ENCODE measurements at places on chromosomes 12 and 14. TPM values are rescaled to one million over a fixed set of nuclear protein-coding genes. Genes with fewer than 3 reads are reported as not detected.

The CRACR2A gene
- 9.9 TPM for total RNA-seq

The KRT2 gene
- total RNA-seq = 1,802 TPM

The MAP1LC3B2 gene
- total RNA-seq = not detected

The SOAT2 gene
- 0.63 TPM for total RNA-seq

The TCL1B gene
- total RNA-seq = not detected

DNA sequence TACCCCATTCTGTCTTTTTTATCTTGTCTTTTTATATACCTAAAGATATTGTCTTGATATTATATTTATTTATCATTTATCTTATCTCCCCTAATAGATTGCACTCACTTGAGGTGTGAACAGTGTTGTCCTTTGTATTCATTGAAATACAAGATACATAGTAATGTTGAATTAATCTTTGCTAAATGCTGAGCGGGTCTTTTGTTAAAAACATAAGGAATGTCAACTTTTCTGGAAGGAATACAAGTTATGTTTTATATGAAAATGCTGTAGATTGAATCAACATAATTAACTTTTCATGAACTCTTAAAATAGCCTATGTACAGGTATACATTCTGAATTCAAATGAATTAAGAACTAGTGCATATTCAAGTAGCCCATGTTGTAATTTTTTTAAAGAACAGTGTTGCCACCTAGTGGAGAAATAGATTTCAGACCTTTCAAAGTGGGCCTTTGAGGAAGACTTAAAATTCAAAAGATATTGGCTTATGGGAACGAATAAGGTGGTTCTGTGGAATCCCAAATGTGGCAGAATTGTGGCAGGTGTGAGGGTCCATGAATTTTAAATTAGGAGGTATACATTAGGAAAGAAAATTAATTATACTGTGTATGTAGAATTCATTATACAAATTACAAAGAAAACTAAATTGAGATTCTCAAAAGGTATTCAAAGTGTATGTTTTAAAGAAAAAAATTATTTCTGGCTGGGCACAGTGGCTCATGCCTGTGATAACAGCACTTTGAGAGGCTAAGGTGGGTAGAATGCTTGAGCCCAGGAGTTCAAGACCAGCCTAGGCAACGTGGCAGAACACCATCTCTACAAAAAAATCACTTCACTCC lies 19.1 kb downstream of the BBOF1 start:
- DNase-seq = no peak

DNA sequence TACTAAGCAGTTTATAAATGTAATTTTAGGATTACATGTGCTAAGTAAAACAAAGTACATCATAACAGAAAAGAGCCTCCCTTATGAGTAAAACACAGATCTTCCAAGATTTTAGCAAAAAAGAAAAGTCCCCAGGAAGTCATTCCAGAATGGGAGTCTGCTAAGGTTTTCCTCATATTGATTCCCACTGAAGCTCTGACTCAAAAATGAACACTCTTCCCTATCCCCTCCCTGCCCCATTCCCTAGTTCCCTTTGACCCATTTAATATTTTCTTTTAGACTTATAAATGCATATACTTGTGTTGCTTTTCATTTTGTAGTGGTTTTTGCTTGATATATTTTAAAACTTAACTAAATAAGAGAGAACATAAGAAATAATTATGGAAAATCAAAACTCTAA lies 40.1 kb downstream of the PTGER2 start:
- no peak for DNase-seq

DNA sequence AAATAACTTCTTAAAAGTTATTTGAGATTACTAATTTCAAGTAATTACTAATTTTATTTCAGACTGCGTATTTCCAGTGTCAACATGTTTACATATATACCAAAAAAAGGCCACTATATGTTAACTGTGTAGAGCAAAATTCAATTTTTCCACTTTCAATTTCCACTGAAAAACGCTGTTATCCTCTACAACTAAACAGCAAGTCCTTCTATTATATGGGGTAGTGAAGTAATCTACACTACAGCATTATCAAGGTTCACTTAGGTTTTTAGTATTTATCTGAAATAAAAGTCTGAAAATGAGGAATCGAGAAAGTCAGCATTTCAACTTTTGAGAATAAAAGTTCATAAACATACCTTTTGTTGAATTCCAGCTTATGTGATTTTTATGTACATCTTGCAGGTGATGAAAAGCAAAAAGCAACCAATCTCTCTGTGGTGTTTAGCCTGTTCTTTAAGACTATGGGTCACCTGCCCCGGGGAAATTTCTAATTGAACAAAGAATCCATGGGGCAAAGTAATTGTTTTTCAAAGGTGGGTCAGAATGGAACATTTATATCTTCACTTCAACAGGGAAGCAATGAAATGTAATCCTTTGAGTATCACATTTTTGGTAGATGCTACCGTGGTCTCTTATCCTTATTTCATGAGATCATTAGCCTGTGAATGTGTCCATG lies 3.3 kb downstream of the BTG1 start:
- DNase-seq = no peak

DNA sequence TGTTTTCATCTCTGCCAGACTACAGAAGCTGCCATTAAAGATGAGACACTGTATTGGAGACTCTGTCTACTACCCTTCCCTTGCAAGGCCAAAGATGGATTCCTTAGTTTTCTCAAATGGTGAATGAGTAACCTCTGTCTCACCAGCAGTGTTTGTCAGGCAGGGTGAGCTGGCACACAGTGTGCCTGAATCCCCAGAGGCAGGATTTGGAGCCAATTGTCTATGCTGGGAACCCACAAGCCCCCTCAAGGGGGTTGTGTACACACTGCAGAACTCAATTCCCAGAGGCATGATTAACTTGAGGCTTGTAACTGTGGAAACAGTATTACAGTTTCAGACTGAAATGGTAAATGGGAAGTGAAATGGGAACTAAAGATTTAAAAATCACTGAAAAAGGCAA lies 136.8 kb upstream of the PTPRB start:
- no peak for DNase-seq

- no peak for DNase-seq
These were observed 9.1 kb upstream of the TMTC1 start for GRCh38 chr12:29792853-29793252.

DNA sequence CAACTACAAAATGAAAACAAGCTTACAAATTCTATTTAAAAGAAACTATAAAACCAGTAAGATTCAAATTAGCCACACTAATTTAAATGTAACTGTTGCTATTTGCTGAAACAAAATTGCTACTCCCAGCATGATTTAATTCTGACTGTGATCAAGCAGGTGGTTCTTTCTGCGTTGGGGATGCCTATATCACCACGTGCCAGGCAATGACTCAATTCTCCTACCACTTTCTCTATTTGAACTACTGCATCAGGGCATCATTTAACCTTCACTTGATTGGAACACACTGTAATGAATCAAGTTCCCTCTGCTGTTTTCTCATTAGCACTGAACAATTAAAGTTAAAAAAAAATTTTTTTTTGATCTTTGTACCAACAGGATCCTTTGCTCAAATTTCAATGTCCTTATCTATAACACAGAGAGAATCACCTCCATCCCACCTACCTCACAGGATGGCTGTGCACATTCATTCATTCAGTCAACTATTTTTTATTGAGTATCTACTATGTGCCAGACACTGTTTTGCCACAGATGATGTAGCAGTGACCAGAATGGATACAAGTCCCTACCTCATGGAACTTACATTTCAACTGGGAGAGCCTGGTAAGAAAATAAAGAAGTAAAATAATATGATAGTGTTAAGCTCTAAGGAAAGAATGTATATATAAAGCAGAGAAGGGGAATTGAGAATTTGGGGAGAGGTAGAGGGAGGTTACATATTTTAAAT lies 8.0 kb upstream of the ACTN1 start:
- no peak for DNase-seq

GRCh38 chr12:7136676-7137075 lies 6.5 kb downstream of the CLSTN3 start:
- DNase-seq = no peak

DNA sequence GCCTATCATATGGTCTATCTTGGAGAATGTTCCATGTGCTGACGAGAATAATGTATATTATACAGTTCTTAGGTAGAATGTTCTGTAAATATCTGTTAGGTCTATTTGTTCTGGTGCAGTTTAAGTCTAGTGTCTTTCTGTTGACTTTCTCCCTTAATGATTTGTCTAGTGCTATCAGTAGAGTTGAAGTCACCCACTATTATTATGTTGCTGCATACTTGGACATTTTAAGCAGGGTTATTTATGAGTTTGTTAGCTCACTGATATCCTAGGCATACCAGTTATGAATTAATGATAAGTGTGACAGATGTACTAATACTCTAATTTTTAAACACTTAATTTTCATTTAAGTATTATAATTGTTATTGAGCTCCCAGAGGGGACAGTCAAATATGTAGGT lies 292.5 kb downstream of the AKAP6 start:
- no peak for DNase-seq

GRCh38 chr12:55818886-55819285 lies 1.0 kb downstream of the ORMDL2 start:
- no peak for DNase-seq

DNA sequence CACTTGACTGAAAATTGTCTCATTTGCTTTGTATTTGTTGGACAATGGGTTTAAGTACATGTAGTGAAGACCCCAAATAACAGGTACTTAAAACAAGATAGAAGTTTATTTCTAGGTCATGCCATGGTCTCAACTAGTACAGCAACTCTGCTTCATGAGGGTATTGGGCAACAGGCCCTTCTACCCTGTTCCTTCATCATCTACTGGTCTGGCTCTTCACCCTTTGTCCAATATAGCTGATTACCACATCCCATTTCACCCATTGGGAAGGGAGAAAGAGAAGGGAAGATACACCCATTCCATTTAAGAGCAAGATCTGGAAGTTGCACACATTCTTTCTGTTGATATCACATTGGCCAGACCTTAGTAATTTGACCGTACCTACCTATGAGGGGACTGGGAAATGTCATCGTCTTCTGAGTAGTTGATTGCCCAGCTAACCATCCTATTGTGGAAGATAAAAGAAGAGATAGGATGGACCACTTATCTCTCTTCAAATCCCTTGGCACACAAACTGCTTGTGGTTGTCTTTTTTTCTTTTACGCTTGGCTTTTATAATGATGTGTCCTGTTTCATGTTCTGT lies 104.6 kb downstream of the DIP2B start:
- DNase-seq = no peak

DNA sequence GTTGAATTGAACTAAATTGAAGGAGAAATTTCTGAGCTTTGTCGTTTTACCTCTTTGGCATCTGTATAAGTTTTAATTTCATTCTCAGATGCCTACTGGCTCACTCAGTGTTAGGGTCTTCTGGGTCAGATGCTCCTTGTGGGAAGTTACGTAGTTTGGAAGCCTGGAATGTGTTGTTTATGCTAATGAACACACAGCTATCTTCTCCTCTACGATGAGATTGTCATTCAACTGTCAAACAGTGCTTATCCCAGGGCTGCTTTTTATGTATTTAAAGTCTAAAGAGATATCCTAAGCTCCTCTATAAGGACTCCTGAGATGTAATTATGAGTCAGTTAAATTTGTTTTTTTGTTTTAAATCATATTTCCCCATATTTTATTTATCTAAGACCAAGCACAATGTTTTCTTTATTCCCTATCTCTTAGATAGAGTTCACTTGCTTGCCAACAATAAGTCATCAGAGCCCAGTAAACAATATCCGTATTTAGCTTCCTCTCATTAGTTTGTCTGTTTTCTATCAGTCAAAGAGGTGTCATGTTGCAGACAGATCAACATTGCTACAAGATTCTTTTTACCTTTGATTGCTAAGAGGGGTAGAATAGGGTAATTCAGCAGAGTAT lies 368.0 kb upstream of the PDE3A start:
- DNase-seq = no peak

- no peak for DNase-seq
These were observed 28.8 kb downstream of the SIX4 start for GRCh38 chr14:60695327-60695726.

DNA sequence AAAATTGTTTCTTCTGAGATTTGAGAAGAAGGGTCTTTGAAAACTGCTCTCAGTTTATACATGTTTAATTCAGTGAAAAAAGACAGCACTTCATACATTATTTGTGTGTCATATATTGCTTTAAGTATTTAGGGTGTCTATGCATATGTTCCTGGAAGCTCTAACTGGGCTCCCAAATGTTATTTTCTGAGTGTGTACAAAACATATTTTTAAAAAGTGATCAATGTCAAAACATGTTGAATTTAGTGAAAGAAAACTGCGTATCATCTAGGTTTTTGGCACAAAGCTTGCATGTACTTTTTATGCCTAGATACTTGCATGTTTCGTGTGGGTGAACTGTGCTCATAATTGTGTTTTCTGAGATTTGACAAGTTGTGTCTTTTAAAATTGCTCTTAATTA lies 81.6 kb downstream of the ASCL4 start:
- DNase-seq = no peak

- no peak for DNase-seq
These were observed 2.8 kb downstream of the TMEM179 start for GRCh38 chr14:104601786-104602185.

GRCh38 chr12:92879698-92880322 lies 49.3 kb downstream of the EEA1 start:
- DNase-seq = no peak

DNA sequence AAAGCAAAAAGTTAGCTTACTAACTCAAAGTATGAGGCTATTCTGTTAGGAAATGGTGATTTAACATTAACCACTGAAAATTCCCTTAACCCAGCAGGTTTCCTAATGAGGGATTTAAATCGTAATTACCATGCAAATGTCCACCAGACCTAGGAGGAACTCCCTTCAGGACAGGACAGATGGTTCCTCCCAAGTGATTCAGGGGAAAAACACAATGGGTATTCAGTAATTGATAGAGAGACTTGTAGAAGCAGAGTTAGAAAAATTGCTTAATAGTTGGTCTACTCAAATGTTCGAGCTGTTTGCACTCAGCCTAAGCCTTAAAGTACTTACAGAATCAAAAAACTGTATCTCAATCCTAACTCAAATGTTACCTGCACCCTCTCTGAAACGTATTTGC lies 21.6 kb downstream of the RERGL start:
- DNase-seq = no peak

DNA sequence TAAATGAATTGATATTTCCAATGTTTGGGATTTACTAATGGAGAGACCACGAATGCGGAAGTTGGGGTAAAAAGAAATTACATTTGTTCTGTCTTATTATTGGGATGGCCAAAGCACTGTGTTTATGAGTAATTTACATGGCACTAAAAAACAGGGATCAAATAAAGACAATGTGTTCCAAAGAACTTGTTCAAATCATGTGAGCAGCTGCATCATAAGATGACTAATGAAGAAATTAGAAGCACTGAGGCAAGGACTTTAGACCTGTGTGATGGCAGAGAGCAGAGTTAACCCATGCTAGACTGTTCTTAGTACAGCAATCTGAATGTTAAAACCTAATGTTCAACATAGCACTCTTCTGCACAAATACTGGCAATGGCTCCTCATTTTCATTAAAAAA lies 34.3 kb upstream of the DCN start:
- DNase-seq = no peak

DNA sequence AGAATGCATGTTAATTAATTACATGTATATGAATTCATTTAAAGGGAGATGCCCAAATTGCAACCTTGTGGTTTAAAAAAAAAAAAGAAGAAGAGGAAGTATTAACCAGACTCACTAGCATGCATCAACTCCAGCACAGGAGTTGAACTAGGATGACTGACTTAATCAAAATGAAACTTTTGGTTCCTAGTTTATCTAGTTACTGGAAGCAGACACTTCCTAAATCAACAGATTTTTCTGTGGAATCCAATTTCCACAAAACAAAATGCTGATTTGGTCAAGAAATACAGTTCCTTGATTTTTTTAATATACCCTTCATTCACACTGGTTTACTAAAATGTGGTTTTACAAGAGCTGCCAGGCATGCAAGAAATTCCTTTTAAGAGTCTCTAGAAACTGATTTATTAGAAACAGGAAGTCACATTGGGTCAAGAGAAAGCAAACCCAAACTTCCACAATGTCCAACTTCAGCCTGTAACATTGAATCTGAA lies 41.6 kb downstream of the ITPR2 start:
- DNase-seq = no peak
